ENCODE measurements at places on chromosomes 16 and 17.

DNA sequence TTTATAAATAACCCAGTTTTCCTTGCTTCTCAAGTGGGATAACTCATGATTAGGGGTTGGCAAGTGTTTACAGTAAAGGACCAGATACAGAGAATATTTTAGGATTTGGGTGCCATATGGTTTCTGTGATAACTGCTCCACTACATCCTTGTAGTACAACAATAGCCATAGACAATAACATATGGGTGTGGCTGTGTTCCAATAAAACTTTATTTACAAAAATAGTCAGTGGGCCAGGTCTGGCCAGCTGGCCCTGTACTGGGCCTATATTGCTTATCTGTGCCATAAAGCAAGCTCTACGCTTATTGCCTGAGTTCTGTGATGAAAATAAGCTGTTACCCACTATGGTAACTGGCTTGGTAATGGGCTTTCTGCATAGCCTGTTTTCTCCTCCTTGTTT, 386.5 kb upstream of the RBFOX1 start:
- DNase-seq, result no peak

DNA sequence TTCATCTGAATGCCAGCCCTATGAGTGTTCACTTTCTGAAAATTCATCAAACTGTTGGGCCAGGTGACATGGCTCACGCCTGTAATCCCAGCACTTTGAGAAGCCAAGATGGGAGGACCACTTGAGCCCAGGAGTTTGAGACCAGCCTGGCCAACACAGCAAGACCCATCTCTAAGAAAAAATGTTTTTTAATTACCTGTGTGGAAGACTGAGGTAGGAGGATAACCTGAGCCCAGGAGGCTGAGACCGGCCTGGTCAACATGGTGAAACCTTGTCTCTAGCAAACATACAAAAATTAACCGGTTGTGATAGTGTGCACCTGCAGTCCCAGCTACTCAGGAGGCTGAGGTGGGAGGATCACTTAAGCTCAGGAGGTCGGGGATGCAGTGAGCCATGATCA, 10.3 kb downstream of the MYH11 start:
- DNase-seq, result no peak

GRCh38 chr16:73047536-73048291, at the start of gene ZFHX3:
TSS of gene ZFHX3 (minus strand) at chr16:73048128. CDS start at chr16:72960145, 87,983 bp downstream.
- DNase-seq, result no peak

DNA sequence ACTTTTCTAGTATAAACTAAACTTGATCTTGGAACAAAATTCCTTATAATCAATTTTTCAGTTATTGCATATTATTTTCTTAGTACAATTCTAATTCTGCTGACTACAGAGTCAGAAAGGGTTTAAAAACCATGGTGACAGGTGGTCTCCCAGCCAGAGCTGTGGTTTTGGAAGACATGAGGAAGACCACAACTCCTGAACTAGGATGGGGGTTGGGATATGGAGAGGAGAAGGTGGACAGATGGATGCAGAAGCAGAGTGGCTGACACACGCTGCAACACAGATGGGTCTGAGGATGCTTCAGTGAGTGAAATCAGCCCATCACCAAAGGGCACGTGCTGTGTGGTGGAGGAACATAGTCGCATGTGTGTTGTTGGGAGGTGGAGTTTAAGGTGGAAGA, 187.7 kb downstream of the LGALS9B start:
- DNase-seq, result no peak

GRCh38 chr16:72271699-72272240, 99.8 kb upstream of the PMFBP1 start:
- DNase-seq, result no peak
